ENCODE measurements at places on chromosomes 1 and 21.

DNA sequence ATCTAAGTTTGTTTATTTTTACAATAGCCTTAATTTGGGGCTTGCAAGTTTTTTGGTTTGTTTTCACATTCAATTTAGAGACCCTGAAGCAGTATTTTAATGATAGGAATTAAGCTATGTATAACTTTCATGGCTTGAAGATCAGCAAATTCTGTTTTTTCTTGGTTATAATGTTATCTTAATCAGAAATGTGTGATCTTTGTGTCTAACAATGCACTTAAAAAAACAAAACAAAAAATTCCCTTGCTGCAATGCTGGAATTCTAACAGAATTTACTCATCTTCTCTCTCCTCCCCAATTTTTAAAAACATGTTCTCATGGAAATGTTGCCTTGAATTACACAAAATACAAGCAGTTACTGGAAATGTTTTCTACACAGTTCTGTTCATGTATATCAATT lies 113.1 kb downstream of the OLFML2B start:
- no peak for DNase-seq

DNA sequence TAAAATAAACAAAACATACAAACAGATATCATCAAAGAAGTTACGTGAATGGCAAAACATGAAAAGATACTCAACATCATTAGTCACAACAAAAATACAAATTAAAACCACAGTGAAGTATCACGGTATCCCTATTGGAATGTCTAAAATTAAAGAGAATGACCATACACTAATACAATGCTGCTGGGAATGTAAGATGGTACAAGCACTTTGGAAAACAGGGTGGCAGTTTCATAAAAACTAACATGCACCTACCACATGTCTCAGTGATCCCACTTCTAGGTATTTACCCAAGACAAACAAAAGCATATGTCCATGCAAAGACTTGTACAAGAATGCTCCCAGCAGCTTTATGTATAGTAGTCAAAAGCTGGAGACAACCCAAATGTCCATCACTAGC lies 69.1 kb downstream of the HSF2BP start:
- no peak for DNase-seq

DNA sequence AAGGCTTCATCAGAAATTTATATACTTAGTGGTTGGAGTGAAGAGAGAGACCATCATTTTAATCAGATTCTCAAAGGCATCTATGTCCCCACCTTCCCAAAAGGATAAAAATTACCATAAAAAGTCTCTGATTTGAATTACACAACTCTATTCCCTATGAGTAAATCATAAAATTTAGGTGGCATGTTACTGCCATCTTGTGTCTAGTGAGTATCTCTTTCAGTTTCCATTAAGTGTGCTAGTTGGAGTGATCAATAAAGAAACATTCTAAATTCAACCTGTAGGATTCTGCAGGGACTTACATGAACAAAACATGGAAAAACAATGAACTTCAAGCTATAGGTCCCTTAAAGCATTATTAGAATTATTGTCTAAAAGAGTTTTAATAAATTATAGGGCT lies 655.4 kb downstream of the LTN1 start:
- DNase-seq = no peak

DNA sequence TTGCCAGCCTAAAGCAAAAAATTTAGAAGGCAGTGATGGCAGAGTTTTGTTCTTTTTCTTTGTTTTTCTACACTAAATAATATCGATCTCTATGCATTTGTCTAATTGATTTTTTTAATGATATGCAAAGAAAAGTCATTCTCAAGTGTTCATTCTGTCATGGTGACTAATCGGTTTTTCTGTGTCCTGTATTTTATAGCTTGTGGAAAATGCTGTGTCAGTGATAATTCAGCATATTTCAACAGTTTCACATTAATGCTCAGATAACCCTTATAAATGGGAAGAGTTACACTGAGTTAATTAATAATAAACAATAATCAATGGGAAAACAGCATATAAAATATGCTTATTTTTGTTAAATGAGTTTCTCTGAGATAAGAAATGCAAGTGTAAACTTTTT lies 824.9 kb downstream of the AMY1C start:
- no peak for DNase-seq

GRCh38 chr1:206663832-206664652 lies 20.7 kb upstream of the MAPKAPK2 start:
- DNase-seq = no peak

GRCh38 chr1:157652859-157653493 lies 47.6 kb downstream of the FCRL3 start:
- DNase-seq = no peak

DNA sequence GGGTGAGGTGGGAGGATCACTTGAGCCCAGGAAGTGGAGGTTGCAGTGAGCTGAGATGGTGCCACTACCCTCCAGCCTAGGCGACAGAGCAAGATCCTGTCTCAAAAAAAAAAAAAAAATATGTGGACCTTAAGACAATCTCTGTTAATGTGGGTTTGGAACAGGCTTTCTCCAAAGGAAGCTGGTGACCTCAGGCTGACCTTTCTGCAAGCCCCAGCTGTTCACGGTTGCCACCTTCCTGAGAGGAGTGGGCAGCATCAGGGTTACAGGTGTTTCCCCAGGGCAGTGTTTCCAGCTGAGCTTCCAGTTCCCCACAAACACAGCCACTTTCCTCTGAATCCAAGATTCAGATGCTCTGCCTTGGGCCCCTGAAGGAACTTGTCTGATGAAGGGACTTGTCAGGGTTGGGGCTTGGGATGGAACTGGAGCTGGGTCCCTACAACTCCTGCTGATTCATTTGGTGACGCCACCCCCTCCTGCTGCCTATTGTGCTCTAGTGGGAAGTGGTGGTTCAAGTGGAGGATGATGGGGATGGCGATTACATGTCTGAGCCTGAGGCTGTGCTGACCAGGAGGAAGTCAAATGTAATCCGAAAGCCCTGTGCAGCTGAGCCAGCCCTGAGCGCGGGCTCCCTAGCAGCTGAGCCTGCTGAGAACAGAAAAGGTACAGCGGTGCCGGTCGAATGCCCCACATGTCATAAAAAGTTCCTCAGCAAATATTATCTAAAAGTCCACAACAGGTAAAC lies 1.9 kb downstream of the ZBTB48 start:
- DNase-seq = no peak

DNA sequence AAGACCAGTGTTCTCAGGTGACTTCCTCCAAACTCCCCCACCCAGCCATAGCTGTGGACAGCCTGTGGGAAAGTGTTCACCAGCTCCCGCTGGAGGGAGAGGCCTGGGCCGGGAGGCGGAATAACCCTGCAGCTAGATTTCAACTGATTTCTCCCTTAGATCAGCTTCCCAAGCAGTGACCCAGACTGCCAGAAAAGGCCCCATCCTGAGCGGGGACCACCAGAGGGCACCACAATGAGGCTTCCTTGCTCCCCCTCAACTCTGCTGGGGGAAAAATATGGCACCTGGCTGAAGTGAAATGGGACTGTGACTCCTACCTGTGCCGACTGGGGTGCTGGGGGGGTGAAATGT lies 50.8 kb downstream of the RHBG start:
- DNase-seq = no peak

Measured in stimulated activated CD4-positive, alpha-beta T cell treated with anti-CD3 and anti-CD28 coated beads, Interleukin-15, amount 100 ng/mL, for 48 hours (primary cell).